EL (cell line): ENCODE measurements at places on chromosomes 2 and 18.

DNA sequence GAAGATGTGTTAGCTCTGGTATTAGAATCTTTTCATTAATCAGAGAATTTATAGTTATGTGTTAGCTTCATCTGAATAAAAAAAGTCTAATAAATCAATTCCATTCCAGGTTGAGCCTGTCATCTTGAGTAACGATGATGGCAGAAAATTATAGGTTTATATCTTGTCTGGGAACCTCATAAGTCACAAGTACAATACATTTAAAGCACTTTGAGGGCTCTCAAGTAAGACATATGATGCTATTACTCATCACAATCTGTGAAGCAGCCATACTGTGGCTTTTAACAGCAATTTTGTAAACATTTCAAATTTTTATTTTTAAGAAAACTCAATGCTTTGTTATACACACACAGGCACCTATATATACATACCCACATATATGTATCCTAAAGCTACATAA, 484.1 kb upstream of the VRK2 start:
- DNase-seq = no peak

- no peak for DNase-seq
Measured at GRCh38 chr18:76460482-76460881, 34.6 kb downstream of the ZNF516 start.

- peak; percentile 11 for DNase-seq
Measured at GRCh38 chr18:9577361-9577760, 37.0 kb downstream of the PPP4R1 start.

- DNase-seq = no peak
Measured at GRCh38 chr2:221833966-221834365, 261.9 kb upstream of the EPHA4 start.

DNA sequence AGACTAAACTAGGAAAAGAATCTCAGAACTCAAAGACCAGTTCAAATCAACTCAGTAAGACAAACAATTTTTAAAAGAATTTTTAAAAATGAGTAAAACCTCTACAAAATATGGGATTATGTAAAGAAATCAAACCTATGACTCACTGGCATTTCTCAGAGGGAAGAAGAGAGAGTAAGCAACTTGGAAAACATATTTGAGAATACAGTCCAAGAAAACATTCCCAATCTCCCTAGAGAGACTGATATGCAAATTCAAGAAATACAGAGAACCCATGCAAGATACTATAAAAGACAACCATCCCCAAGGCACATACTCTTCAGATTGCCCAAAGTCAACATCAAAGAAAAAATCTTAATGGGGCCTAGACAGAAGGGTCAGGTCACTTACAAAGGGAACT, 162.7 kb downstream of the WDPCP start:
- DNase-seq = no peak

GRCh38 chr2:63101954-63102353, 51.3 kb downstream of the OTX1 start:
- no peak for DNase-seq

GRCh38 chr2:145402706-145403277, 882.9 kb upstream of the ZEB2 start:
- no peak for DNase-seq

GRCh38 chr2:16763056-16763455, 97.4 kb upstream of the CYRIA start:
- no peak for DNase-seq

- DNase-seq = no peak
Measured at GRCh38 chr18:58382446-58382845, 246.4 kb downstream of the ALPK2 start.

DNA sequence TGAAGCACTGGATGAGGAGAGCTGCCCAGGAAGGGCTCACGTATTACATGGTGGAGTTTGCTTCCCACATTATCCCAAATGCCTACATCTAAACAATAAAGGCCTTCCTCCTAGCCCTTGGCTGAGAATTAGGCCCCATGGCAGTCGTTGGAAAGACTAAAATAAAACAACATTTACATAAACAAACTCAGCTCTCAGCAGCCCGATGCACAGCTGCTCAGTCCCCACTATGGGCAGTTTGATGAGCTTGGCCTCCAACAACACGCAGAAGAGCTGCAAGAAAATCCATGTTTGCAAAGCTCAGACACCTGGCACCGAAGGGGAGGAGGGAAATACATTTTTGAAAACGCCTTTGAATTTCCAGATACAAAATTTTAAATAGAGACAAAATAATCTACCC, 352.4 kb downstream of the EIPR1 start:
- no peak for DNase-seq

GRCh38 chr2:220695397-220696279, 876.5 kb downstream of the EPHA4 start:
- DNase-seq = no peak

DNA sequence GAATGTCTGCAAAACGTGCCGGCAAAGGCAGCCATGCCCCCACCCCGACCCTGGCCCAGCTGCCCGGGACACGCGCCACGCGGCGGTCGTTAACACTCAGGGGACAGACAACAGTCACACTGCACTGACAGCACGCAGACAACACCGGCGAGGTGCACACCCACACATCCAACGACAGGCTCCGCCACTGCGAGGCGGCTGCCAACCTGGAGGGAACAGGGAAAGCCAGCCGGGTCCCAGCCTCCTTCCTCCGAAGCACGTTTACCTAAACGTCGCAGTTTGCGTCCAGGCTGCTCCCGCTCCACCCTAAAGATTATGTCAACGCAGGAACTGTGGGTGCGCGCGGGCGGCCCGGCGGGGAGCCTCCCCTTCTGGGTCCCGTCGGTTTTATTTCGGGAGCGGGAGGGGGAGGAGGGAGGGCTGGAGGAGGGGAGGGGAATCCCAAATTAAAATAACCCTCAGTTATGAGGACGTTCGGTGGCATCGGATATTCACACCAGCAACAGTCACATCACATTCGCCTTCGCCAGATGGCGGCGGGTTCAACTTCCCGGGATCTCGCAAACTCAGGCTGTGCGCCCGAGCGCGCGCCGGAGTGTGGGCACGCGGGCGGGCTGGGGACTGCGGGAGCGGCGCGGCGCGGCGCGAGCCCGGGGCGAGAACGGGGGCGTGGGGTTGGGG, 644 bp downstream of the PTGR3 start:
- DNase-seq = peak; percentile 62

DNA sequence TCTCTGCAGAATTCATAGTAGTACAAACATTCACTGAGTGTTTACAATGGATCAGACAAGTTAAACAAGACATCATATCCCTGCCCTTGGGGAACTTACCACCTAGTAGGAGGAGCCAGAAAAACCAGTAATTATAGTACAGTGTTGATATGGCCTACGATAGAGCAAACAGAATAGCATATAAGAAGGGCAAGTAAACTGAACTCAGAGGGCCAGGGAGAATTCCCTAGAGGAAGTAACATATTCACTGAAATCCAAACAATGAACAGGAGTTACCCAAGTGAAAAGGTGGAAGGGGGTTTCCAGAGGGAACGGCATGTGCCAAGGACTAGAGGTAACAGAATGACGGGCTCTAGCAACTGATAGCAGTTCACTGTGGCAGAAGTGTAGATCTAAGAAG, 34.1 kb downstream of the NHEJ1 start:
- DNase-seq = no peak

GRCh38 chr2:71711133-71711855, 257.9 kb downstream of the DYSF start:
- DNase-seq = peak; percentile 52

- DNase-seq = peak; percentile 49
Measured at GRCh38 chr2:157257312-157258252, at the start of gene GALNT5. TSS of gene GALNT5 (plus strand) at chr2:157257705. CDS start at chr2:157258083, 378 bp downstream.

GRCh38 chr18:8705238-8705960, at the start of gene MTCL1:
TSS of gene MTCL1 (plus strand) at chr18:8705556. CDS start at chr18:8705661, 105 bp downstream.
- DNase-seq = peak; percentile 74

GRCh38 chr2:234690569-234691213, 193.8 kb upstream of the ARL4C start:
- no peak for DNase-seq

DNA sequence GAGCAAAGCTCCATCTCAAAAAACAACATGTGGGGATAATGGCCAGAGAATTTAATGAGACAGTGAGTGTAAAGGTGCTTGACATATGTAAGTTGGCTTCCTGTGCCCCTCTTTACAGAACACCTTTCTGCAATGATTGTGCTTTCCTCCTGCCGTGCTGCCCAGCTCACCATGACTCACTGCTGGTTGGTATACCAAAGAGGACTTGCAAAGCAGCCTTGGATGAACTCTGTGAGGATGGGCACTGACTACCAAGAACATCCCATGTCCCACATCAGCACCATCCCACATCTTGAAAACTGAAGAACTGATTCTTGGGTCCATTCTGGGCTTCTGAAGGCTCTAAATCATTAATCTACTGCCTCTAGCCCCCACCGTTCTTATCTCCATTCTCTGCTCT, 52.2 kb downstream of the NGEF start:
- no peak for DNase-seq

DNA sequence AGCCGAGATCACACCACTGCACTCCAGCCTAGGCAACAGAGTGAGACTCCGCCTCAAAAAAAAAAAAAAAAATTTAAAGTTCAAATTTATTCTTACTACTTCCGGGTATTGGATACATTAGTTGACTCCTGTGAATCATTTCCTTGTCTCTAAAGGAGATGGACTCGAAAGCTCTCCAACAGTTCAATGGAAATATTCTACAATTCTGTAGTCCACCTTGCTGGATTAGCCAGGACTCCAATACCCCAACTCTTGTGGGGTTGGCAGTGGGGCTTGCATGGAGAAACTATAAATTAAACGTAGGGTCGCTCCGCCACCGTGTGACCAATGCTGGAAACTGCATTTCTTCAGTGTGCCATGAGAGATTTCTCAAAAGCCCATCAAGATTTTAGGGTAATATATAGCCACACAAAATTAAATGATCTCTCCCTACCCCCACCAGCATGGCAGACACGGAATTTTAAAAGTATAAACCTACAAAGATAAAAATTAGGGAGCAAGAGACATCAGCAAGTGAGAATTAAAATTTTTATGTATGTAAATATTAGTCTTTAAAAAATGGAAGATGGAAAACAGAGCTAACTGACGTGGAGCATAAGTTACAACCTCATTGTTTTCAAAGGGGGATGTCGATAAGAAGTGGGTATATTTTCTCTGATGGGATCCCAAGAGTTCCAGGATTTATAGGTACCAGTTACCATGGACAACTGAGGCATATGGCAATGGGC, 27.8 kb upstream of the GAREM2 start:
- peak; percentile 66 for DNase-seq
